Epithelial cell of prostate (primary cell): ENCODE measurements at places on chromosomes 16 and 17.

DNA sequence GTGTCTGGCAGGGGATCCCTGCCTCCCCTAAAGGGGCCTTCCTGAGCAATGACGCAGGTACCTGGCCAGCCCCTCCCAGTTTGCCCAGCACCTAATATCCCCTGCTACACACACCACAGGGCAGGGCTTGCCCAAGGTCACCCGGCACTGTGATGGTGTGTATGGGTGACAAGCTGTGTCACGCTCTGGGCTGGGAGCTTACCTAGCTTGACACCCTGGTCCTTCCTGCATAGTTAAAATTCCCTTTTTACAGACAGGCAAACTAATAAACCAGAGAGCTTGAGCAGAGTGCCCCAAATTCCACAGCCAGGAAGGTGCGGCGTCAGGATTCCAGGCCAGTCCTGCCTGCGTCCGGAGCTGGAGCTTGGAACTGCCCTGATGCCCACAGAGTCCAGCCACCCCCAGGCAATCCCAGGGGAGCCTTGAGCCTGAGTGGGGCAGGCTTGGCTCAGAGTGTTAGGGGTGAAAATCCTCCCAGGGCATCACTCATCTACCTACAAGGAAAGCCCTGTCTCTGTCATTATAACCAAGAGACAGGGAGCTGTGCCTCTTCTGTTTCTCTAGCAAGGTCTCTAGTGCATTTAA, 18.1 kb downstream of the MMP15 start:
- DNase-seq, result no peak

- no peak for DNase-seq
These were observed 27.1 kb upstream of the SSTR5 start for GRCh38 chr16:1045310-1045992.

- no peak for DNase-seq
These were observed 9.4 kb upstream of the TOM1L1 start for GRCh38 chr17:54891176-54891821.

DNA sequence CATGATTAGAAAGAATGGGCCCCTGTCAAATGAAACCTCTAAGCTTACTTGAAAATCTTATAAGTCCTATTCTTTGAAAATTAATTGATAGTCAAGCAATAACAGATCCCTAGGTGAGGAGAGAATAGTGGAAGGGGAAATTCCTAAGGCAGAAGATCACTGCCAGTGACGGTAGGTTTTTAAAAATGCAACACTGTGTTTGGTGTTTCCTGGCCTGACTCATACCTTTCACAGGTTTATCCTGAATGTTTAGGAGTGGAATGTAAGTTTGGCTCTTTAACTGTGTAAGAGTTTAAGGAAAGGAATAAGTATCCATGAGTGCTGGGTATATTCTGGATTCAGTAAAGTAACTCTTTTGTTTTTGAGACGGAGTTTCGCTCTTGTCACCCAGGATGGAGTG, 23.8 kb downstream of the HAPSTR1 start:
- DNase-seq, result no peak

GRCh38 chr17:82638183-82638773, 10.0 kb downstream of the WDR45B start:
- no peak for DNase-seq

DNA sequence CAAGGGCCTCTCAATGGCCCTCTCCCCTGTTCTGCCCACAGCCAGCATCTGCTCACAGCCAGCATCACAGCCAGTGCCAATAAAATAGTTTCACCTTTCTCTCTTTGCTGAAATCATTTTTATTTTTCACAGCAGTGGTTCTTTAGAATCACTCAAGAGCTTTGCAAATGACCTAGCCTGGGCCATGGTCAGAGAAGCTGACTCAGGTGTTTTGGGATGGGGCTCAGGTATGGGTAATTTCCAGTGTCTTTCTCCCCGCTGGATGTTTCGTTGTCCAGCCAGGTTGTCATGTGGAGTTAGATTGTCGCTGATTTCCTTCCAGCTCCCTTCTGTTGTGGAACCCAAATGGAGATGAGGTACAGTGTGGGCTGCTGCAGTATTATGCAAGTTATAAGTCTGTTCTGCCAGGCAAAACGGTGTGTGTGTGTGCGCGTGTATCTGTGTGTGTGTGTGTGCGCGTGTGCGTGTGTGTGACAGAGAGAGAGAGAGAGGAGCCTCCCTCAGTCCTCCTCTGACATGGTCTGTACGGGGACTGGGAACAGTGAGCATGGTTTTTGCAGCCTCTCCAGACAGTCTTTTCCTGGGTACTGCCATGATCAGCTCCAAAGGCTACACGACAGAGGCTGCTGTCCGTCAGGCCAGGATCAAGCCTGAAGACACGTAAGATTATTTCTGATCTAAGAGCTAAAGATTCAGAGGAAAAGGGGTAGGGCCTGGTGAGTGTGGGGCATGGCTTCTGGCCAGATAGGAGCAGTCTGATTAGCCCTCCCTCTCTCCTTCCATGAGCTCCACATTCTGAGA, 1.4 kb upstream of the PMP22 start:
- DNase-seq, result no peak

- peak; percentile 82 for DNase-seq
These were observed 686.2 kb downstream of the KCNJ2 start for GRCh38 chr17:70855401-70856054.

GRCh38 chr16:31869511-31870201, 4.0 kb upstream of the ZNF267 start:
- DNase-seq, result peak; percentile 78

- DNase-seq, result no peak
These were observed 50.0 kb downstream of the SF3B3 start for GRCh38 chr16:70573451-70574121.
